ENCODE measurements at places on chromosomes 4 and X.

GRCh38 chr4:37990731-37991245 lies 30.6 kb downstream of the PTTG2 start:
- no peak for DNase-seq

GRCh38 chrX:110755611-110756010 lies 40.0 kb downstream of the CHRDL1 start:
- DNase-seq = no peak

DNA sequence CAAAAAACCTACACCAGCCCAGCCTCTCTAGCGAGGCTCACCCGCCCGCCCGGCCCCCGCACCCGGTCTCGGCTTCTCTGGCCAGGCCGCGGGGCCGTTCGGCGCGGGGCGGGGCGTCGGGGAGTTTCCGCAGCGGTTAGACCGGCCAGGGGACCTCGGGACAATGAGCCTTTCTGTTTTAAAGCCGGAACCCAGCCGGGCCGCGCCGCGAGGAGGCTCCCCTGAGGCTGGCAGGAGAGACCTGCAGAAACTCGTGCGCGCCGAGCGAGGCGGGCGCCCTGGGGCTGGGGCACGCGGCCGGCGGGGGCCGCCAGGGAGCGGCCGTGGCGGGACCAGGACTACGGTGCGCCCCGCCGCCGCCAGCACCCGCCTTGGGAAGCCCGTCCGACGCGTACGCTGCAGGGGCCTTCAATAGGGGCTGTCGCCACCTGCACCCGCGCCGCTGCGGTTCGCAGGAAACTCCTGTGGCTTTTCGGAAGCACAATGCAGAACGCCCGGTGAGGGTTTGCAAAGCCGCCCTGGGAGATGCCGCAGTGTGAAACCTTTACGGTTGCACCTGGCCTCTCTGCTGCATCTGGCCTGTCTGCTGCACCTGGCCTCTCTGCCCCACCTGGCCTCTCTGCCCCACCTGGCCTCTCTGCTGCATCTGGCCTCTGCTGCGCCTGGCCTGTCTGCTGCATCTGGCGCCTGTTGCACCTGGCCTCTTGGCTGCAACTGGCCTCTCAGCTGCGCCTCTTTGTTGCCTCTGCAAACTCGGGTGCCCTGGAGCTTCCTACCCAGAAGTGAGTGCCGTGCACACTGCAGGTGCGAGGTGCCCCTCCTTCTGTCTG lies 63.9 kb downstream of the TRAPPC11 start:
- peak; percentile 70 for DNase-seq

- no peak for DNase-seq
Measured at GRCh38 chr4:7083597-7084563, 16.0 kb upstream of the GRPEL1 start.

- DNase-seq = peak; percentile 32
Measured at GRCh38 chrX:46649421-46650260, 76.1 kb downstream of the CHST7 start.

GRCh38 chr4:23943478-23943877 lies 53.6 kb upstream of the PPARGC1A start:
- no peak for DNase-seq

- no peak for DNase-seq
Measured at GRCh38 chr4:6355052-6355451, 85.4 kb downstream of the WFS1 start.

- no peak for DNase-seq
Measured at GRCh38 chrX:47218920-47219815, 687 bp downstream of the CDK16 start.

- DNase-seq = no peak
Measured at GRCh38 chr4:97987019-97987648, 156.1 kb downstream of the STPG2 start.

DNA sequence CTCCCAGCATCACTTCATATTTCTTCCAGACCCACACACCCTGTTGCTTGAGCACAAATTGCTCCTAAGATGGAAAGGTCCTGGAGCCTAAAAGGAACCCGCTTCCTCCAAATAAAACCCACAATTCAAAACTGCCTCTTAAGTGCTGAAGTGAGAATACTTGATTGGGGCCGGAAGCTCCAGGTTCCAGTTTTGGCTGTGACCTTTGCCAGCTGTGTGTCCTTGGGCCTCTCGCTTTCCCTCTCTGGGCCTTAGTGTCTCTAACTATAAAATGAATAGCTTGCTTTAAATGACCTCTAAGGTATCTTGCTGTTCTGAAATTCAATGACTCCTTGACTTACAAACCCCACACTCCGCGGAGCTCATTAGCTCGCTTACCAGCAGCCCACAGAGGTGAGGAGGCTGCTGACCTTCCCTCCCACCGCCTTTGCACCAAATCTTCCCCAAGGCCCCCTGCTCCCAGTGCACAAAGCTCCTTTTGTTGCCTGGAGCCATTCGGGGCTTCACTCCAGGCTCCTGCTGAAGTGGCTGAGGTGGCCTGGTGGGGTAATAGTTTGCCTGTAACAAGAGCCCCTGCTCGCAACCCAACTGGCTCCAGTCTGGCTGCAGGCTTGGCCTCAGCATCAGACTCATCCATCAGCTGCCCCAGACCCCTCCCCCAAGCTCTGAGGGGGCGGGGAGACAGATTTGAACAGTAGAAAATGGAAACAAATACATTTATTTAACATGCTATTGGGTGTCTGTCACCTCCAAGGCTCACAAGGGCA lies 21.8 kb downstream of the STARD8 start:
- DNase-seq = no peak

GRCh38 chr4:54683616-54684346 lies 26.0 kb downstream of the KIT start:
- peak; percentile 82 for DNase-seq

GRCh38 chr4:39660045-39660444 lies 21.4 kb upstream of the SMIM14 start:
- DNase-seq = no peak

DNA sequence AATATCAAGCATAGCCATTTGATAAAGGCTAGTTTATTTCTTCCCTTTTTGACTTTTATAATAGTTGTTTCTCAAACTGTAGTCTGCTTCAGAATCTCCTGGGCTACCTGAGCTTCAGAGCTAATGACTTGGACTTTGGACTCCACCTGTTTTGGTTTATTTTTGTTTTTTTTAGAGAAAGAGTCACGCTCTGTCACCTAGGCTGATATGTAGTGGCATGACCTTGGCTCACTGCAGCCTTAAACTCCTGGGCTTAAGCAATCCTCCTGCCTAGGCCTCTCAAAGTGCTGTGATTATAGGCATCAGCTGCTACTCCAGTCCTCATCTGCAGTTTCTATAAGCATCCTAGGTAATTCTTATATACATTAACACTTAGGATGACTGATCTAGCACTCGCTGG lies 90.5 kb downstream of the DDIT4L start:
- no peak for DNase-seq

DNA sequence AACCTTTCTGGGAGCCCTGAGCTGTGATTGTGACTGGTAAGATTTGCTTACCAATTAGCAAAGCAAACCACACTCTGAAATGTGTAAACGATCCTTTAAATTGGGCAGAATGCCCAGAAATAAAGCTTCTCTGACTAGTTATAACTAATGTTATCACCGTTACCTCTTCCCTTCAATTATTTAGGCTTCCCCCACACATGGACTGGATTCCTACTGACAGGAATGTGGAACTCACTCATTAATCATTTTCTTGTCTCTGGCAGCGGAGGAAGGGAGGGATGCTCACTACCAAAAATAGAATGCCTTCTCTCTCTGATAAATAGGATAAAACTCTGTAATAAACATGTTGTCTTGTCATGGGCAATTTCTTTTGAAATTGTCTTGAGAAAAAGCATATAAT lies 25.3 kb upstream of the NWD2 start:
- no peak for DNase-seq

- DNase-seq = no peak
Measured at GRCh38 chr4:174538876-174539250, 16.6 kb upstream of the HPGD start.

GRCh38 chr4:28621591-28621990 lies 1761.0 kb downstream of the STIM2 start:
- DNase-seq = no peak

GRCh38 chr4:49032440-49033161 lies 46.5 kb downstream of the CWH43 start:
- peak; percentile 32 for DNase-seq

DNA sequence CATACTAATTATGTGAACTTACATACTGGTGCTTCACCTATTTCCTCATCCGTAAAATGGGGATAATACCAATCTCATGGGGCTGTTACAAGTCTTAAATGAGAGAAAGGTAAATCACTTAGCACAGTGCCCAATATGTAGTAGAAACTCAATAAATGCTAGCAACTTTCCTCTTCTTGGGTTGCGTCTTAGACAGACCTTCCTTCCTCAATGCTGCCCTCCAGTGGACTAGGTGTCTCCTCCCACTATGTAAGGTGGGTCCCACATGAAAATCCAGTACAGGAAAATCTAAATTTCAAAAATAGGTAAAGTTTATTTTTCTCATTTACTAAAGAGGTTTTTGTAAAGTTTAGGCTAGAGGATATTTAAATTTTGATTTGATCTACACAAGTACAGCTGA lies 20.6 kb downstream of the ZDHHC9 start:
- no peak for DNase-seq

- no peak for DNase-seq
Measured at GRCh38 chr4:8275548-8275910, 6.0 kb downstream of the HTRA3 start.

DNA sequence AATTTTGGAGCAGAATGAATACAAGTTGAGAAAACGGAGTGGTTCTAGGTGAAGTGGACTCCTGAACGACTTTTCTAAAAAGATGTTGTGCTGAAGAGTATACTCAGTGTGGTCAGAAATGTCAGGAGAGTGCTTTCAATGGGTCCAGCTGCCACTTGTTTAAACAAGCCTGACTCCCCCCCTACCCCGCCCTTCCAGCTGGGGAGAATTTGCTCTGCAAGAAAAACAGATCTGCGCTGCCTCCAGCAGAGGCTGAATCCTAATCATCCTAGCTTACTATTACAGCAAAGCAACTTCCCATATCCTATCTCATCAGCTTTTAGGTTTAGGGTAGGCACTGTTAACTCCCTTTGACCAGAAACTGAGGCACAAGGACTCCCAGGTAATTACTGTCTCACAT lies 1.9 kb downstream of the MAP3K15 start:
- no peak for DNase-seq

DNA sequence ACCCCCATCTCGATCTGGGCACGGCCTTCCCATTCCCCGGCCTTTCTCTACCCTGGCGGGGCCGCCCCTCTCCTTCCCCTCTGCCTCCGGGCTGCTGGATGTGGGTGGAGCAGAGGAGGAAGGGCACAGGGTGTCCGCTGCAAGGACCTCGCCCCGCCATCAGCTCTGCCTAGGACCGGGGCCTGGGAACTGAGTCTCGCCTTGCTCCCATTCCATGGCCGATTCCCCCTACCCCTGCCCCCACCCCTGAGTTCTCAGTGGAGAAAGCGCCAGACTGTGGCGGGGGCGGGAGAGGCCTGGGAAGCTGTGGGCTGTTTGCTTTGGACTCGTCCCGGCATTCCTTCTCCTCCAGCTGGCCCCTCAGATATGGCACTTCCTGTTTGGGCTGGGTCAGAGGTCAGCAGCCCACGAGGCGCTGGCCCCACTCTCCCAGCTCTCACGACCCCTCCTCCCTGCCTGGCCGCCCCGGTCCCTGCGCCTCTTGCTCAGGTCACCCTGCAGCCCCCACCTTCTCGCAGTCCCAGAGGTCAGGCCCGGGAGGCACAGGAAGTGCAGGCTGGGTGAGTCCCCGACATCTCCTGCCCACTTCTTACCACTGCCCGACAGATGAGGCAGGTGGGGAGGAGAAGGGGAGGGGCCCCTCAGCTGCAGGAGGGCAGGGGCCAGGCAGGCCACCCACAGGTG lies 6.4 kb upstream of the BGN start:
- no peak for DNase-seq

GRCh38 chr4:57231781-57232180 lies 121.6 kb upstream of the IGFBP7 start:
- DNase-seq = no peak

GRCh38 chr4:182604161-182604622 lies 313.0 kb downstream of the DCTD start:
- no peak for DNase-seq

- DNase-seq = no peak
Measured at GRCh38 chr4:93334003-93334402, 494.6 kb upstream of the ATOH1 start.

- DNase-seq = no peak
Measured at GRCh38 chr4:3719191-3719590, 47.0 kb upstream of the ADRA2C start.

- DNase-seq = no peak
Measured at GRCh38 chrX:43581167-43581566, 74.9 kb upstream of the MAOA start.

DNA sequence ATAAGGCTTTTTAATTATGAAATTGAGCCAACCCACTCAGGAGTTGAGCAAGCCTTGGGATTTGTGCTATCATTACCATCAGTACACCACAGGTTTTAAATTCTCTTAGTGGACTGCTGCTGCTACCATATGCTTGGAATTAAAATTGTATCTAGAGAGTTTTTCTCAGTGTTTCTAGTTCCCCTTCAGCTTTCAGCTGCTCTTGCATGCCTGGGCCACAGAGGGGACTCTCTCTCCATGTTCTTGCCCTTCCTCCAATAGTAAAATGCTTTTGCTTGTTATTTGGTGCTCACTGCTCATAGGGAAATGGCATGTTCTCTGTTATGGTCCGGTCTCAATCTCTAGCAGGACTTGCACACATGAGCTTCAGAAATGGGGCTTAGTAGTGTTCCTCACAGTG lies 101.9 kb downstream of the IGSF1 start:
- no peak for DNase-seq

GRCh38 chr4:89563431-89563830 lies 255.8 kb upstream of the GPRIN3 start:
- DNase-seq = no peak

DNA sequence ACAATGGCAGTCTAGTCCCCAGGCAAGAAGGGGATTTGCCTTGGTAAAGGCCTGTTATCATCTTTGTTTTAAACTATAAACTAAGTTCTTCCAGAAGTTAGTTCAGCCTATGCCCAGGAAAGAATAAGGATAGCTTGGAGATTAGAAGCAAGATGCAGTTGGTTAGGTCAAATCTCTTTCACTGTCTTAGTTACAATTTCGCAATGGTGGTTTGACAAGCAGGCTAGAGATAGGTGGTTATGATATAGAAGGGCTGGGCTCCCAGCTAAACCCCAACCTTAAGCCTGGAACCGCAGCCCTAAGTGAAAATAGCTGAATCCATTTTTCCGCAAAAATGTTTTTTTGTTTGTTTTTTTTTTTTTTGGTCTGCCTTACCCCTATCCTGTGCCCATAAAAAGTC lies 41.8 kb upstream of the NEIL3 start:
- DNase-seq = no peak

DNA sequence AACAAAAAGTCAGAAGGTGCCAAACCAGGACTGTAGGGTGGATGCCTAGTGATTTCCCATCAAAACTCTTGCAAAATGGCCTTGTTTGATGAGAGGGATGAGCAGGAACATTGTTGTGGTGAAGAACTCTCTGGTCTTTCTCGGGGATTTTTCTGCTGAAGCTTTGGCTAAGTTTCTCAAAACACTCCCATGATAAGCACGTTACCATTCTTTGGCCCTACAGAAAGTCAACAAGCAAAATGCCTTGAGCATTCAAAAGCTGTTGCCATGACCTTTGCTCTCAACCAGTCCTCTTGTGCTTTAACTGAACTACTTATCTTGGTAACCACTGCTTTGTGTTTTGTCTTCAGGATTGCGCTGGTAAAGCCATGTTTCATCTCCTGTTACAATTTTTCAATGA lies 3.0 kb upstream of the SEC31A start:
- DNase-seq = no peak
